ENCODE measurements at places on chromosomes 3 and 15.

DNA sequence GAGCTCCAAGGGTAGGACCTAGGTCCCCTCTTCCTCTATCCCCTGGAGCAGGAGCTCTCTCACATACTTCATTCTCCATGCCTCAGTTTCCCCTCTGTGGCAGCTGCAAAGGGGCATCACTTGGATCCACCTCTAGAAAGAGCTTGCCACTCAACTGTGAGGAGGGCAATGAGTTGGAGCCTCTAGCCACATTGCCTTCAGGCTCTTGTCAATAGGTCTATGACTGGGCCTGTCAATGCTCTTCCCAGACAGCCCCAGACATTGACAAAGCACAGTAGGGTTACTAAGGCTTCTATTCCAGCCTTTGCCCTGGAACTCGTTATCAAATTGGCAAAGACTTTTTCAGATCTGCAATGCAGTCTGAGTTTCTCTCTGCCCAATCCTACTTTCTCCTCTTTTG, 4.4 kb upstream of the VIPR1 start:
- DNase-seq, result no peak

GRCh38 chr3:159964166-159964973, 24.3 kb upstream of the IL12A start:
- no peak for DNase-seq

DNA sequence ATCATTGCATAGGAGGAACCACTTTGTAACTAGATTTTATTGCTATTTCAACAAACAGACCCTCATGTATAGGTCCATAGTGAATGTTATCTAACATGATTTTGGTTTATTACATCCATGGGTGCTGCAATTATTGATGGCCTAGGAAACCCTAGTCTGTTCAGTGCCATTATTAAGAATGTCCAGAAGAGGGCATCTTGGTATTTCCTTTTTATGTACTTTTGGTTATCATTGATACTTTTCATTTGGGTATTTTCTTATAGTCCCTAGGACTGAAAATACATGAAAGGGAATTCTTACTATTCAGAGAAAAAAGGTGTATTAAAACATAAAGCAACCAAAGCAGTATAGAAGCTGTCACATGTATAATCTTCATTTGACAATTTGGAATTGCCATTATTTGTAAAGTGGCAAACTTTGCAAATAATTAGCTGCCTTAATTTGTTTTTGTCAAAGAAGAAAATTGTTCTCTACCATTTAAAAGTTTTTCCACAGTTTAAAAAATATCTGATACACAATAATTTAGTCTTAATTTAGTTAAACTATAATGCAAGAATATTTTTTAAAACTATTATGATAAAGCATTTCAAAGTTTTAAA, 48.7 kb downstream of the CNOT10 start:
- DNase-seq, result no peak

GRCh38 chr3:122498152-122498551, 16.6 kb downstream of the KPNA1 start:
- DNase-seq, result no peak

GRCh38 chr3:66483409-66483906, 17.4 kb downstream of the LRIG1 start:
- no peak for DNase-seq

- DNase-seq, result no peak
These were observed 522.0 kb downstream of the MFSD1 start for GRCh38 chr3:159323848-159324247.

GRCh38 chr15:68052431-68052830, 1.7 kb upstream of the PIAS1 start:
- DNase-seq, result no peak

DNA sequence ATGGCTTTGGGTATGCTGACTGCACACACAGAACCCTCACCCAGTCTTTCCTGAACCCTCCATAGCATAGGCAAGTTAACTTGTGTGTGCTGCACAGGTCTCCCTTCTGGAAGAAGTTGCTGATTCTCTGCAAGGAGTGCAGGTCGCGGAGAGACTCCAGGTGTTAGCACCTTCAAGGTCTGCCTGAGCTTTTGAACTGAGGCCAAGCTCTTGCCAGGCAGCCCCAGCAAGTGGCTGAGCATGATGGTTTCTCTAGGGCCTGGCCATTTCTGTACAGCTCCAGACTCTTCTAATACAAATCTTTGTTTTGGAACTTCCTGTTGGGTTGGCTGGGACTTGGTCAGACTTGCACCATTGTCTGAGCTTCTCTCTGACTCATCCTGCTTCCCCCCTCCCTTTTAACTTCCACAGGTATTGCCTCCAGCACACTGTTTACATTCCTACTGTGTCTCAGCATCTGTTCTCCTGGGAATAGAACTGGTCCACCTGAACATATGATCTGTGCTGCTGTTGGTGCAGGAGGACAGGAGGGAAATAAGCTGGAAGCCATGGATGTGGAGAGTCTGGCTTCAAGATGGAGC, 53.3 kb downstream of the KY start:
- DNase-seq, result no peak

- DNase-seq, result no peak
These were observed 330.9 kb downstream of the ERC2 start for GRCh38 chr3:56137415-56137814.

GRCh38 chr3:175857666-175858270, 998.6 kb downstream of the NAALADL2 start:
- DNase-seq, result no peak

- no peak for DNase-seq
These were observed 29.4 kb downstream of the AADAC start for GRCh38 chr3:151843275-151843674.

- DNase-seq, result no peak
These were observed 217.0 kb downstream of the EPHB1 start for GRCh38 chr3:135012101-135012500.

GRCh38 chr15:92906563-92907081, 6.5 kb downstream of the CHD2 start:
- no peak for DNase-seq

GRCh38 chr3:112550859-112551258, 10.9 kb downstream of the ATG3 start:
- no peak for DNase-seq

GRCh38 chr3:37806505-37807200, 55.0 kb upstream of the CTDSPL start:
- DNase-seq, result no peak

- DNase-seq, result no peak
These were observed 78.7 kb upstream of the TTBK2 start for GRCh38 chr15:42999201-42999779.

GRCh38 chr3:36514171-36514570, 133.9 kb downstream of the STAC start:
- no peak for DNase-seq

DNA sequence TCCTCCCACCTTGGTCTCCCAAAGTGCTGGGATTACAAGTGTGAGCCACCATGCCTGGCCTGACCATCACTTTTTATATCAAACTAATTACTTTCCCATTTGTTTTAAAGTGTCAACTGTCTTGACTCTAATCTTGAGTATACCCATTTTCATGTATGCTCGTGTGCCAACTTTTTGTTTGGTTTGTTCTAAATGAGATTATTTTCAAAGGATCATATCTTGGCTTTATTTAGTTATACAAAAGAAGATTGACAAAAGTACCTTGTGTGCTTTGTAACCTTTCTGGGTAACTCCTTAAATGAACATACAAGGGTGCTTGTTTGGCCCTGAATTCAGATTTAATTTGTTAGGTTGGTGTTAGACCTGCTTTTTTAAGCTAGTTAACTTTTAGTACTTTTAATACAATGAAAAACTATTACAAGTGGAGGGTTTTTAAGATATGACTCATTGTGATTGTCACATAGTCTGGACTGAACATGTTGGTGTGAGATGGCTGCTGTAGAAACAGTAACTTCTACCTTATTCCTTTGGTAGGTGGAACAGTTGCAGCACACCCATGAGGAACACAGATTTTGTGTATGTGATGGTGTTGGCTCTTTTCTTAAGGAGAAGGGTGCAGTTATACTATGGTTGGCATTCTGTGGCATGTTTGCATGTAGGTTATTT, 10.7 kb downstream of the KIF23 start:
- DNase-seq, result no peak

DNA sequence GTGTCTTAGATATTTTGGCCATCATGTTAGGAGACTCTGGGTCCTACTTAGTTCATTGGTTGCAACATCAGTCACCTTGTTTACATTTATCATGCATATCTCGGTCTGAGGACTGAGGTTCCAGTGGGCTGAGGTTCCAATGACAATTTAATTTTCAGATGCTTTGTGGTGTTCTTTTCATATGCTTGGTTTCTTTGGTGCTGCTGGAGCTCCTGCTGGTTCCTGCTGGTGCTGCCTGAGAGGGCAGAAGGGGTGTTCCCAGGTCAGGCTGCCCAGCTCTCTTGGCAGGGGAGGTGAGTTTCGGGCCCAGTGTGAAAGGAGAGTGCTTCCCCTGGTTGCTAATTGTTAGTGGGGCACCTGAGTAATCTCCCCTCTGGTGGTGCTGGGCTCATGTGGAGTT, 6.9 kb upstream of the KLHL40 start:
- no peak for DNase-seq

DNA sequence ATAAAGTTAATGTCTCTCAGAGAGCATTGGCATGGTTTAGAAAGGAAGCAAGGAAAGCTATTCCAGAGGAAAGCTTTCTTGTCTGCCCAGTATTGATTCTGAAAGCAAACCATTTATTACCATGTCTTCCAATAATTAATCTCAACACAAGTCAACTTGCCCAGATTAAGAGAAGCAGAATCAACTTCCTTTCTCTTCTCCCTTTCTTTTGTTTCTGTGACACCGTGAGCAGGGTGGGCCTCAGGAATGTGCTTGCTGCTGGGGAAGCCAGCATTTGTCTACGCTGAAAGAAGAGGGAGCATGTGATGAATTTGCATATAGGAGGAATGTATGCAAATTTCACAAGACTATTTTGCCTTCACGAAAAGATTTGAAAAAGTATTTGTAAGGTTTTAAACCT, 368.6 kb upstream of the ROPN1 start:
- no peak for DNase-seq

- no peak for DNase-seq
These were observed 89.5 kb upstream of the ATP2B2 start for GRCh38 chr3:10594915-10595314.

DNA sequence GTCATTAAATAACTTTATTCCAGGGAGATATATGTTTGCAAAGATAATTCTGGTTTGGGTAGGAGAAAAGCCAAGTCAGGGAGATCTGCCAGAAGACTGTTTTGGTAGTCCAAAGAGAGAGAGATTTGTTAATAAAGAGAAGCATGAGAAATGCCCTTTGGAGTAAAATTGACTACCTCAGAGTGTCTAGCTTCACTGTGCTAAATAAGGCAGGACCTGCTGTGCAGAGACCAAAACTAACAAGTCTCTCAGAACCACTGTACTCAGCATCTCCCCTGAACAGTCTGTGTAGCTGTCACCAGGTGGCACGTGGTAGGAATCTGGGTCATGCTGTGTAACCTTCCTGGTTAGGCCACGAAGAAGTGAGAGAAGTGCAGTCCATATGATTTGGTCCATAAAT, 31.6 kb upstream of the SLC35G2 start:
- peak; percentile 0 for DNase-seq
